ENCODE measurements at places on chromosomes 3 and 15.

GRCh38 chr3:187739561-187740332 lies 5.5 kb downstream of the BCL6 start:
- peaks cover 48% of the 10 kb centered on the region for H3K4me1 ChIP-seq
- peak; percentile 85 for DNase-seq
- H3K36me3 ChIP-seq: no peaks in the 10 kb centered on the region

DNA sequence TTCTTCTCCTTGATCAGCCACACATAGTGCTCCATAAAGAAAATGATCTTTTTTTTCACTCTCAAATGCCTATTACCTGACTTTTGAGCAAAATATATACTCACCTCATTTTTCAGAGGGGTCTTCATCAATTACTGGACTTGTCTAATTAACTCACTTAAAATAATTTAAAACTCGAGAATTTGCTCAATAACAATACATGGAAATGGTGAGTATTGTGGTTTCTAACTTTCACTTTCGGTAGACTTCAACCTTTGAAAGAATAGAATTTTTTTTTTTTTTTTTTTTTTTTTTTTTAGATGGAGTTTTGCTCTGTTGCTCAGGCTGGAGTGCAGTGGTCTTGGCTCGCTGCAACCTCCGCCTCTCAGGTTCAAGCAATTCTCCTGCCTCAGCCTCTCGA lies 17.7 kb upstream of the EPHB1 start:
- H3K4me3 ChIP-seq: no peak overlapping the region
- H3K36me3 ChIP-seq: no peaks in the 10 kb centered on the region
- no peak for DNase-seq
- no peaks in the 10 kb centered on the region for H3K4me1 ChIP-seq

DNA sequence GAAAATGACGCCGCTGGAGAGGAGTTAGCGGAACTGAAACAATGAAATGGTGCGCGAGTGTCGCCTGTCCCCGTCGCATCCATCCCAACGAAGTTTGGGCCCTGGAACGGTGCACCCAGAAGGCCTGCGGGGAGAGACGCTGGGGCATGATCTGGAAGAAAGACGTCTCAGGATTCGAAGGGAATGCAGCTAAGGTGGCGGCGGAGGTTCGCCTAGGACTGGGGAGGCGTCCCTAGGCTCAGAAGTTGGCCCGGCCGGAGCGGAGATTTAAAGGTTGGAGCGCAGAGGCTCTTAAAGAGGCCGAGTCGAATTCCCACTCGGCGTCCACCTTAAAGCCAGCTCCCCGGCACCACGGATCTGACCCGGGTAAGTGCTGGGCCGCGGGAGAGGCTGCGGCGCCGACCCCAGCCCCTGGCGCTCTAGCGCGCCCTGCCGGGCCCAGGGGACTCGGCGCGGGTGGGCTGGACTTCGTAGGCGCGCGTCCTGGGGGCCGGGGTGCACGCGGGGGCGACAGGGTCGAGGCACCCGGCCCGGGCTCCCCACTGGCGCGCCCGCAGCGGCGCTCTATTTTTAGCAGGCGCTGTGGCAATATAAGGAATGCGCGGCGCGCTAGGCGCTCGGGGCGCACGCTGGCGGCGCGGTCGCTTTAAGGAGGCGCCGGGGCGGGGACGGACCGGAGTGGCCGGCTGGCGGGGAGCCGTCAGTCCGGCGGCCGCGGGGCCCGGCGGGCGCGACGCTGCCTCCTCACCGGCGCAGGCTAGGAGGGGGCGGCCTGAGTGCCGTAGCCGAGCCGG lies at the start of gene MRAS:
Gene MRAS (plus strand): TSS at position 620 of the 794 bp plus-strand sequence. CDS start 24,305 bp downstream, outside the sequence.
- H3K36me3 ChIP-seq: no peaks in the 10 kb centered on the region
- peak; percentile 79 for DNase-seq
- H3K4me3 ChIP-seq: peak within 1 kb of the TSS; percentile 93
- H3K4me1 ChIP-seq: peaks cover 17% of the 10 kb centered on the region
- peaks cover 15% of the 10 kb centered on the region for H3K27me3 ChIP-seq
- peak within 1 kb of the TSS; percentile 90 for H3K27ac ChIP-seq

- no peaks in the 10 kb centered on the region for H3K27me3 ChIP-seq
- H3K4me1 ChIP-seq: peaks cover 15% of the 10 kb centered on the region
- peak overlapping the region; percentile 30 for H3K27ac ChIP-seq
- H3K36me3 ChIP-seq: peaks cover 14% of the 10 kb centered on the region
- DNase-seq: no peak
These were observed 1214.8 kb downstream of the NSUN3 start for GRCh38 chr3:95277613-95278012.

- DNase-seq: no peak
- no peaks in the 10 kb centered on the region for H3K4me1 ChIP-seq
- H3K36me3 ChIP-seq: peaks cover 21% of the 10 kb centered on the region
- H3K27ac ChIP-seq: peak overlapping the region; percentile 90
These were observed 42.0 kb downstream of the NUP210 start for GRCh38 chr3:13378155-13378554.

- H3K27ac ChIP-seq: 0 out of 2 replicates have a peak overlapping the region, but pooled peaks have one; percentile 57
- no peak overlapping the region for H3K4me3 ChIP-seq
- no peaks in the 10 kb centered on the region for H3K27me3 ChIP-seq
- peaks cover 18% of the 10 kb centered on the region for H3K4me1 ChIP-seq
- peak; percentile 87 for DNase-seq
These were observed 47.5 kb downstream of the RAB11A start for GRCh38 chr15:65916664-65917406.

DNA sequence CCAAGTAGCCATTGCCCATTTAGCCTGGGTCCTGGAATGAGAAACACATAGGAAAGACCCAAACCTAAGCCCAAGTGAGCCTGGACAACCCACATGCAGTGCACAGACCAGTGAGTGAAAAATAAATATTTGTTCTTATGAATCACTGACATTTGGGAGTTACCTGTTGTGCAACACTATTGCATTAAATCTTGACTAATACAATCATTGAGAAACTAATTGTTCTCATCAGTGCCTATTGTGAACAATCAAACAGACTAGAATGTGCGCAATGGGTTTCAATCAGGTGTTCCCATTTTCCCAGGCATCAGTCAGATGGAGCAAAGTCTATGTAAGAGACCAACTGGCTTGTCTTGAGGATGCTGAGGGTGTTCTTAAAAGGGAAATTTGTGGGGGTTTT lies 54.7 kb upstream of the CNOT10 start:
- no peak overlapping the region for H3K27ac ChIP-seq
- DNase-seq: no peak
- H3K4me1 ChIP-seq: no peaks in the 10 kb centered on the region
- H3K27me3 ChIP-seq: no peaks in the 10 kb centered on the region
- no peaks in the 10 kb centered on the region for H3K36me3 ChIP-seq

GRCh38 chr3:128550113-128550440 lies 57.1 kb upstream of the GATA2 start:
- no peak for DNase-seq
- no peak overlapping the region for H3K4me3 ChIP-seq
- H3K4me1 ChIP-seq: peaks cover 20% of the 10 kb centered on the region
- no peak overlapping the region for H3K27ac ChIP-seq

- no peak for DNase-seq
- no peak overlapping the region for H3K27ac ChIP-seq
- H3K4me1 ChIP-seq: peaks cover 13% of the 10 kb centered on the region
These were observed 27.4 kb downstream of the MITF start for GRCh38 chr3:69766638-69767037.

DNA sequence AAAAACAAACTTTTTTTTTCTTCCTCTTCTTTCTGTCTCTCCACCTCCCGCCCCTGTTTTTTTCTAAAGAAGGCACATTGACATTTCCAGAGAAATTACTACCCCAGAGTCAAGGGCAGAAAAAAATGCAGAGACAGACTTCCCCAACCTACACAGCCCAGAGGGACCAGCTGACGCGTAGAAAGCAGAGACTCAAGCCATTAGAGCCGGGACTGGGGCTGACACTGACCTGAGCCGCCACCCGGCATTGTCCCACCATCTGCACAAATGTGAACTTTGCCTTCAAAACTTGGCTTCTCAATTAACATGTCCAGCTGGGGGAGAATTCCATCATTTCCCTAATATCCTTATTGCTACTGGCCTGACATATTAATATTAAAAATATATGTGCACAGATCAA lies 385.6 kb downstream of the NR2F2 start:
- H3K4me3 ChIP-seq: no peak overlapping the region
- H3K27me3 ChIP-seq: peaks cover 15% of the 10 kb centered on the region
- no peak for DNase-seq
- no peaks in the 10 kb centered on the region for H3K36me3 ChIP-seq

DNA sequence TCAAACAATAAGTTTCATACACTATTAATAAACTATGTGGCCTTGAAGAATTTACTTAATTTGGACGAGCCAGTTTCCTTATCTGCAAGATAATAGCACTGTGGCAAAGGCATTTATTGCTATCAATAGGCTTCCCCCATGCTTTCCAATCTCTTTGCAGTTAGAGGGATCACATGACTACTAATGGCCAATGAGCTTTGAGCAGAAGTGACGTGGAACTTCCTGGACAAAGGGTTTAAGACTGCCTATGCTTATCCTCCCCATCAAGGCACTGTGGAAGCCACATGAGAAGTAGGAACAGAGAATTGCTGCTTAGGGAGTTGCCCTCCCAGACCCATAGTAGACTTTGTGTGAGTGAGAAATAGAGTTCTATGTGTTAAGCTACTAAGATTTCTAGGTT lies 16.7 kb upstream of the ZMAT3 start:
- DNase-seq: no peak
- H3K4me1 ChIP-seq: peaks cover 16% of the 10 kb centered on the region
- no peaks in the 10 kb centered on the region for H3K27me3 ChIP-seq

- H3K4me3 ChIP-seq: no peak overlapping the region
- peak; percentile 59 for DNase-seq
- no peaks in the 10 kb centered on the region for H3K4me1 ChIP-seq
- peaks cover 34% of the 10 kb centered on the region for H3K36me3 ChIP-seq
These were observed 9.4 kb upstream of the CMSS1 start for GRCh38 chr3:99808163-99808794.

- H3K27me3 ChIP-seq: 0 out of 2 replicates have a peak, but pooled peaks cover 3% of the 10 kb centered on the region
- DNase-seq: no peak
- H3K4me3 ChIP-seq: no peak overlapping the region
- H3K27ac ChIP-seq: no peak overlapping the region
- H3K36me3 ChIP-seq: no peaks in the 10 kb centered on the region
These were observed 26.2 kb upstream of the LARS2 start for GRCh38 chr3:45362161-45362560.

DNA sequence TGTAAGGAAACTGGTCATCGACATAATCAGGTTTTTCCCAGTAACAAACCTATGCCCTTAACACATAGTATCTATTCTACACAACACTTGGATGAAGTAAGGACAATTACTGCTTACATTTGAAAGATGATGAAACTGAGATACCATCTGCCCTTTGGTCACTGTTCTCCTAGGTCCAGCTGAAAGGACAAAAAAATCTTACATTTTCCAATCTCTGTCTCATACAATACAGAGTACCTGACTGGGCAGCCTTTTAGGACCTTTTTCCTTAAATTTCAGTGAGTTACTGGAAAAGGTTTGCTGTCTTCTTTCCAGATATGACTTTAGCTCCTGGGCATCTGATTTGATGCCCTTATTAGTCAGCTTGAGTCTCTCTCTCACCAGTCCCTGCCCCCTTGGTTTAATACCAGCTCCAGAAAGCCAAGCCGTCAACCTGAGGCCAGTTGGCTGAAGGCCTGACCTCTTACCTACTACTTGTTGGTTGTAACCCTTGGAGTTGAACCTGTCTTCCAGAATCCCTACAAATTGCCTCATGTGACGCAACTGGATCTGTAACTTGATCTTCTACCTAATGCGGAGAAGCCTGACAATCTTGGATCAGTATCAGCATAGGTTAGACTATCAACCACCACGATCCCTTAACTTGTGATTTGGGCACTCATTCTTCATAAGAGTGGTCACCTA lies 355.3 kb upstream of the ZNF385D start:
- no peak overlapping the region for H3K4me3 ChIP-seq
- no peak for DNase-seq
- H3K27ac ChIP-seq: no peak overlapping the region
- no peaks in the 10 kb centered on the region for H3K36me3 ChIP-seq
- H3K4me1 ChIP-seq: peaks cover 4% of the 10 kb centered on the region
